Activated T-helper 9 cell treated with anti-CD3 and anti-CD28 coated beads, Interleukin-2, amount 50 U/mL, for 16 hours (primary cell): ENCODE measurements at places on chromosomes 3 and 15.

- no peak for DNase-seq
Measured at GRCh38 chr3:158568784-158569183, 2.2 kb upstream of the MLF1 start.

- no peak for DNase-seq
Measured at GRCh38 chr15:69417581-69417980, 3.4 kb downstream of the KIF23 start.

DNA sequence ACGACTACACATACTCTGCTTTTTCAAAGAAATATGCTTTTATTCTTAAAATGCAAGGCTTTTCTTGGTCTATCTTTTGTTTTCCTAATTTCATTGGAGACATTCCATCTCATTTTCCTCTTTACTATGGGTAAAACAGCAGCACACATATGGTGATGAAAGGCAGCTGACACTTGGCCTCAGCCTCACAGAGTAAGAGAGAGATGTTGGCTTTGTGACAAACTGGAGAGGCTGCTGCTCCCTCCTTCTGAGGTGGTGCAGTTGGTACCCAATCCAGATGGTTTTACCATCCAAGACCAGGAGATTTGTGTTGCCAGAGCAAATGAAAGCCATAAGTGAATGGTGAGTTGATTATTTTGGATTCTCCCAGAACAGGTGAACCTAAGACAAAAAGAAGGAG, 13.2 kb upstream of the SLC2A2 start:
- DNase-seq: no peak

DNA sequence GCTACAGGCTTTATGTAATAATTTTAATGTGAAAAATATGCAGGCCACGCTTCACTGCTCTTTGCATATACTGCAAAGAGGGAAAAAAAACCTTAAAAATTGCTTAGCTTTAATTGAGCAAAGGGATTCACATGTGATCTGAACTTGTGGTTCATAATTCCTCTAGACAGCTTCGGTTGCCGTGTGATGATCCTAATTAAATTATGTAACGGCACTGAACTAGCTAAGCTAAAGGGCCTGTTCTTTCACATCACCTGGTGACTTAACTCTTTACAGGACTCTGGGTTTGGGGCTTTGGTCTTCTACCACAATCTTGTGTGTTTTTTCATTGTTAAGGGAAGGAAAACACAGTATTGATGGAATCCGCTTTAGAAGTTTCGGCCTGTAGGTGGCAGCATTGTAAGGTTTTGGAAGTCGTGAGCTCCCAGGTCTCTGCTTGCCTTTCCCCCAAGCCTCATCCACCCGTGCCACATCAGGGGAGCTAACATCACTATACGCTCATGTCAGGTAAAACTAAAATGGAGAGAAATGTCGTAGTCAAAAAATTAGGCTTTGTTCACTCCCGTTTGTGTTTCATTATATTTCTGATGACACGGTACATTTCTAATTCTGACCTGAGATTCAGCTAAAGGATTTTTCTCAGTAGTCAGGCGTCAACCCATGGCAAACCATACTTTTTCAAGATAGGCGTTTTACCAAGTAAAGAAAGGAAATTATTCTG, 205.6 kb upstream of the DPH6 start:
- no peak for DNase-seq

- DNase-seq: no peak
Measured at GRCh38 chr3:74267131-74267530, 347.3 kb downstream of the CNTN3 start.

- no peak for DNase-seq
Measured at GRCh38 chr3:71111784-71112440, 471.6 kb downstream of the FOXP1 start.

DNA sequence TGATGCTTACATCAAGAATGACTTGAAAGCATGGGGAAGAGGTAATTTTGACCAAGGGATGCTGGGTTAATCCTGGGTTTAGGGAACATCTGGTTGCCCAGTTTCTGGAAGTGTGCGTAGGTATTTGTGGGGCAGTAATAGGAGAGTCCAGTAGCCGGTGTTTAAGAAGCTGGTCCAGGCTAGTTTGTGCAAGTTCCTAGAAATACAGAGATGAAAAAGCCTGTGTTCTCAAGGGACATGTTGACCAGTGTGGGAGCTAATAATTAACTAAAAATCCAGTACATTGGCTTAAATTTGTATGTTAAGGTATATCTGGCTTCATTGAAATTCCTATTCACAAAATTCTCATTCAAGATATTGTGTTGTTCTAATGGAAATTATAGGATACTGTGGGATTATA, 51.2 kb downstream of the UBE2E2 start:
- no peak for DNase-seq

GRCh38 chr3:31977736-31978135, 3.3 kb downstream of the OSBPL10 start:
- no peak for DNase-seq

DNA sequence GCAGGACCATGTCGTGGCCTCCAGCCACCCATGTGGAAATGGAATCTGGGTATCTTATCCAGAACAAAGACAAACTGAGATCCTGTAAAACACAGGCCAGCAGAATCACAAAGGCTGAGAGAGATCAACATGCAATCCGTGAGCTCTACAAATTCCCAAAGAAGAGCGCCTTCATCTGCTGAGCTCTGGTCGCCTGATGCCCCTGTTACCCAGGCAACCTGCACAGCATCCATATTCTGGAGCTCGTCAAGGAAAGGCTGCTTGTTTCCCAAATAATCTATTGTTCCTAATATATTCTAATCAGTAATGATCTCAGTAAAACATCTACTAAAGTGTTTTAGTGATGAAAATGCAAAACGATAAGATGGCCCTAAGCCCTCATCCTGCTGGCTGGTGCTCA, 133.6 kb downstream of the OCA2 start:
- no peak for DNase-seq

GRCh38 chr3:103968751-103969150, 1398.0 kb upstream of the ALCAM start:
- DNase-seq: no peak

DNA sequence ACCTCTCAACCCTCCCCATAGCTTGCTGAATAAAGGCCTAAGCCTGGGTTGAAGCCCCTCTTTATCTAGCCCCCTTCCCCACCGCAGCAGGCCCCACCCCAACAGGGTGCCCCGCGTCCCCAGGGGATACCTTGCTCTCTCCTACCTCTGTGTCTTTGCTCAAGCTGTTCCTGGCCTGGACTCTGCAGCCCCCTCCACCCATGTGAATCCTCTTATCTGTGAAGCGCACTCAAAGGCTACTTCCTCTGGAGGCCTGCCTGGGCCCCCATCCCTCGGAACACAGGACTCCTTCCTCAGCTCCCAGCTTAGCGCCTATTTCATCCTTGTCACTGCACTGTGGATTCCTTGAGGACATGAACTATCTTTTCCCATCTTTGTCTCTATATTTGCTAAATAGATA, 61.4 kb upstream of the HERC1 start:
- DNase-seq: no peak

- no peak for DNase-seq
Measured at GRCh38 chr3:62815981-62816380, 59.2 kb downstream of the CADPS start.

DNA sequence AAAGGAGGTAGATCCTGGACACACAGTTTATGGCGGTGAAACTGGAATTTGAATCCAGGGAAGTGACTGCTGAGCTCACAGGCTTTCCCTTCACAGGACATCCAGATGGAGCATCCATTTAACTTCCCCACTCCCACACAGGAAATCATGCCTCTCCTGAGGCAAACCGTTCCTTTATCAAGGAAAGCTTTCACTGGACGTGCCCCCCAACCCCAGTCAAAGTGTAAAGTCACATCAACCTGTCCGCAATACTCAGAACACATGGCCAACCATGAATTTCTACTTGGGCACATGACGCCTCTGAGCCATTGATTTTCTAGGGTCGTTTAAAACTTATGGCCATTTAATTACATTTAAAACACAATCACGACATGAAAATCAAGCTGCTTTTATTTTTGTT, 2.9 kb downstream of the PCOLCE2 start:
- no peak for DNase-seq

GRCh38 chr3:188510366-188510765, 356.4 kb downstream of the LPP start:
- no peak for DNase-seq

- no peak for DNase-seq
Measured at GRCh38 chr3:27423463-27423862, 54.3 kb upstream of the NEK10 start.

DNA sequence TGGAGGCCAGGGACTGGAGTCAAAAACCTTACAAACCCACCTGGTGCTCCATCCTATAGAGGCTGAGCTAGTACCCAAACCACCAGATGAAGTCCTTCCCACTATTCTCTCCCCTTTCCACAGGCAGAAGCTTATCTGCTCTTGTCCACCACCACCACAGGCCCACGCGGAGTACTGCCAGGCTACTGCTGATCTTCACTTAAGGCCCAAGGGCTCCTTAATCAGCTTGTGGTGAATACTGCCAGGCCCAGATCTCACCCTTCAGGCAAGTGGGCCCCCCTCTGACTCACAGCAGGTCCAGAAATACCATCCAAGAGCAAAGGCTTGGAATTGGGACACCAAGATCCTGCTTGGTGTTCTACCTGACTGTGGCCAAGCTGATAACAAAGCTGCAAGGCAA, 598.1 kb upstream of the CBLB start:
- DNase-seq: no peak

DNA sequence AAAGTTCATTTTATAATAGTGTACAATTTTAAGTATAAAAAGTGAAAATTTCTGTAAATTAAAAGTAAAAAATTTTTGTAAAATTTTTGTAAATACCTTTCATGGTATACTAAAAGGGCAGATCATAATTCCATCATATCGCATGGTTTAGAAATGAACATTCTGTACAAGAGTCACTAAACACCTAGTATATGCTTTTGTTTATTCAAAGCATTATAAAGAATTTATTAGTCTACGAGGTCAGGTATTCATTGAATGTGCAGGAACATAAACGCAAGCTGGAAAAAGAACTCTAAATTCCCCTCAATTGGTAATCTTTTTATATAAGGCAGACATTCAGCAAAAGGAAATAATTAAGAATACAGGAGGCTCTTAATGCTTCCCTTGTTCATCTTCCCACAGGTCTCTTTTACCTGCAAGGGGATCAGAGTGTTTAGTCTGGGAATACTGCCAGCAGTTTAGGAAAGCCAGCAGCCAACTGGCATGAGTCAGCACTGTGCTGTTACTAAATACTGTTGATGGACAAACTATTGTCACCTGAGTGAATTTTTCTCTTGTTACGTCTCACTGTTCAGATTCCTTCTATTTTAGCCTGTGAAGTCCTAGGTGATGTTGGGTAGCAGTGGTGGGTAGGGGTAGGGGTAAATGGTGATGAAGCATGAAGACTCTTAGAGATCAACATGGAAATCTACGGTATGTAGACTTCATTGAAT, 70.1 kb downstream of the UQCC5 start:
- no peak for DNase-seq

DNA sequence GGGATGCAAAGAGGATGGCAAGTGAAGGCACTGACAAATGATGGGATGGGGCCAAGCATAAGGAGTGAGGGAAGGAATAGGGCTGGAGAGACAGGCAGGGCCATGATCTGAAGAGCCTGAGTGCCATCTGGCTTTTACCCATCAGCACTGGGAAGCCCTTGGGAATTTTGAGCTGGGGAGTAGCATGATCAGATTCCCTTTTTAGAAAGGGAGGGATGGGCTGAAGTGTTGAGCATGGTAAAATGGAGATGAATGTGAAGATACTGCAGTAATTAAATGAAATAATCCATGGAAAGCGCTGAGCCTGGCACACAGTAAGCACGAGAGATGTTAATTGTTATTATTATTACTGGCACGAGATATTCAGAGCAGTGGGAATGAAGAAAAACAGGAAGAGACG, 9.9 kb downstream of the RBP1 start:
- no peak for DNase-seq

DNA sequence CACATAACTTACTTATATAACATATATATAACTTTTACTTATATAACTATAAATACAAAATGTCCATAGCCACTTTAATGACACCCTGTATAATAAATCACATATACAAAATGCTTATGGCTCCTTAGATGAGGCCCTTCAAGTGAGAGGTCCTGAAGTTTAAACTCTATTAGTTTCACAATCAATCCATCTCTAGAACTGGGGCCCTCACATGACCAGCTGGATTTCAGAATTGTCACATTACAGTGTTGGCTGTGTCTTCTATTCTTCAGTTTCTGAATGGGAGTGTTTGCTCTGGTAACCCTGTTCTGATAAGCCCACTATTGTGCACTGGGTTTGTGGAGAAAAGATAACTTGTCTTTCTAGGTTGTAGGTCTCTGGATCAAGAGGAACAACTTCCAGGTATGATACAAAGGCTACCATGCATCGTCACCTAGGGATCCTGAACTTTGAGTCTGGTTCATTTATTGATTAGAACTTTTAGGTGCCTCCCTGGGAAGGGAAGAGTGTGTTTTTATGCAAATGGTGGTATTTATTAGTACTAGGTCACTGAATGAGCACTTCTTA, 107.9 kb downstream of the DNAH12 start:
- no peak for DNase-seq

DNA sequence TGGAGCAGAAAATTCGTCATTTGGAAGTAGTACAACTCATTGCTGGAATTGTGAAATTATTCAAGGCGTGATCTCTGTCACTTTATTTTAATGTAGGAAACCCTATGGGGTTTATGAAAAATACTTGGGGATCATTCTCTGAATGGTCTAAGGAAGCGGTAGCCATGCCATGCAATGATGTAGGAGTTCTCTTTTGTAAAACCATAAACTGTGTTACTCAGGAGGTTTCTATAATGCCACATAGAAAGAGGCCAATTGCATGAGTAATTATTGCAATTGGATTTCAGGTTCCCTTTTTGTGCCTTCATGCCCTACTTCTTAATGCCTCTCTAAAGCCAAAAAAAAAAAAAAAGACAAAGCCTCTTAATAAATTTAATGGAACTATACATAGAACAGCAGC, 5.5 kb upstream of the TIMMDC1 start:
- no peak for DNase-seq

DNA sequence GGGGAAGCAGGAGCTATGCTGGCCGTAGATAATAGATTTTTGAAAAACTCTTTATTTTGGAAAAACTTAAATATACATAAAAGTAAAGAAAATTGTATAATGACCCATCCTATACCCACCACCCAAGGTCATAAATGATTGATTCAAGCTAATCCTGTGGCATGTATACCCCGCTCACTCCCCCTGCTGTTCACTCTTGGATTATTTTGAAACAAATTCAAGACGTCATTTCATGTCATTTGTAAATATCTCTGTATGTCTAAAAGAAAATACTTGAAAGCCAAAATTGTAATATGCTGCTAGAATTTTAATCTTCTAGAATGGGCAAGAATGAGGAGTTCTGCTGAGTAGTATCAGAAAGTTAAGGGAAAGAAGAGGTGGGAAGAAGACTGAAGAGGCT, 241.7 kb downstream of the FEZF2 start:
- no peak for DNase-seq

DNA sequence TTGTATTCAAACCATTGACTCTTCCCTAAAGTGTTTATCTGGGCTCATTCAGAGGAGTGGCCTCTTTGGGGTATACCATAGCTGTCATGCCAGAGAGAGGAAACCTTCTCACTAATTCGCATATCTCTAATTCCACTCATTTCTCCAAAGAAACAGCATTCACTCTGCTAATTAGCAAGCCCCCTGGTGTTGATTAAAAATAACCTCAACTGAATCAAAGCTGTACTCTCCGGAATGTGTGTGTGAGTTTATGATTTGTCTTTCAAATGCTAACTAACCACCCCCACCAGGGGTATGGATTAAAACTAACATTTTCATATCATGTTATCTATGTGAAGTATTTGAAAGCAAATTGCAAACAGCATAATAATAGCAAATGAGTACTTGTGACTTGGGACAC, 45.5 kb downstream of the PAQR5 start:
- no peak for DNase-seq

- DNase-seq: no peak
Measured at GRCh38 chr3:17204049-17204650, 319.4 kb downstream of the PLCL2 start.
